ENCODE measurements at places on chromosomes 11 and 22.

- DNase-seq: no peak
Observed at GRCh38 chr11:76075716-76076115, 130.6 kb downstream of the WNT11 start.

DNA sequence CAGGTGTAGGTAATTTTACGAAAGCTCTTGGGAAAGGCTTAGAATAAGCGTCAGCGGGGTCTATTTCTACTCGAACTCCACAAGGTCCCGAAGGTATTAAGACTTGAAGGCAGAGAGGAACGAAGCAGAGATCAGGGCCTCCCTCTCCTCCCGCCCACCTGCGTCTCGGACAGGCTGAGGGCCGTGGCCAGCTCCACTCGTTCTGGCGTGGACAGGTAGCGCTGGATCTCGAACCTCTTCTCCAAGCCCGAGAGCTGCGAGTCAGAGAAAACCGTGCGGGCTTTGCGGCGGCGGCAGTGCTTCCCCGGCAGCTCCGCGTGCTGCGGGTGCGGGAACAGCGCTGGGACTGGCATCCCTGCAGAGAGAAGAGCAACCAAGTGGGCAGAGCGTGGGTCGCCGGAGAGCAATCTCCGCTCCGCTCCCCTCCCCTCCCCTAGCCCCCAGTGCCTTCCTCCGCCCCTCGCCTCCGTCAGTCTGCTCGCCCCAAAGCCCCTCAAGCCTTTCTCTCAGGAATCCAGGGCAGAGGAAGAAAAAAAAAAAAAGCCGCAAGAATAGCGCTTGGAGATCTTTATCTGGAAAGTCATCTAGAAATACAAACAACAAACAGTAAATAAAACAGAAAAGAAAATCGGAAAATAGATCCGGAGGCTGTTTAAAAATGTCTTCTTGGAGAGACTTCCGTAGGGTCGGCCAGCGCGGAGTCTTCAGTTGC lies 2.4 kb downstream of the BSX start:
- no peak for DNase-seq

DNA sequence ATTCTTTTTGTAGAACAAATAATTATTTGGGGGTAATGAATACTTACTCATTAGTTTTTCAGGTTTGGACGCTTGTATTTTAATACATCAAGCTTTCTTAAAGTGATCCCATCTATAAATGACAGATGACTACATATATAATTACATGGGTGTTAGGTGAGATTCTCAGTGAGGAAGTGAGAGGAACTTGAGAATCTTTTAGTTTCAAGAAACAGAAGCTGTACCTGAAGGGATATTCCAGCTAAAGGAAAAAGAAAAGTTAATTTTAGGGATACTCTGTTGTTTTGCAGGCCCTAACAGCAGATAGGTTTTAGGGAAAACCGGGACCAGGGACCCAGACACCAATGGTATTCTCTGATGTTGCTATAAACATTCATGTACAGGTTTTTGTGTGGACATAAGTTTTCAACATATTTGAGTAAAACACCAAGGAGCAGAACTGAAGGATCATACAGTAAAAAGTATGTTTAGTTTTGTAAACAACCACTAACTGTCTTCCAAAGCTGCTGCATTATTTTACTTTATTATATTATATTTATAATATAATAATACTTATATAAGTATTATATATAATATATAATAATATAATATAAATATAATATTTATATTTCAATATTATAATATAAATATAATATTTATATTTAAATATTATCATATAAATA lies 24.1 kb upstream of the PHOX2A start:
- no peak for DNase-seq

GRCh38 chr11:119424775-119425174 lies 1.8 kb upstream of the THY1 start:
- DNase-seq: peak; percentile 46

GRCh38 chr11:46669711-46670139 lies 30.7 kb downstream of the ARHGAP1 start:
- no peak for DNase-seq

DNA sequence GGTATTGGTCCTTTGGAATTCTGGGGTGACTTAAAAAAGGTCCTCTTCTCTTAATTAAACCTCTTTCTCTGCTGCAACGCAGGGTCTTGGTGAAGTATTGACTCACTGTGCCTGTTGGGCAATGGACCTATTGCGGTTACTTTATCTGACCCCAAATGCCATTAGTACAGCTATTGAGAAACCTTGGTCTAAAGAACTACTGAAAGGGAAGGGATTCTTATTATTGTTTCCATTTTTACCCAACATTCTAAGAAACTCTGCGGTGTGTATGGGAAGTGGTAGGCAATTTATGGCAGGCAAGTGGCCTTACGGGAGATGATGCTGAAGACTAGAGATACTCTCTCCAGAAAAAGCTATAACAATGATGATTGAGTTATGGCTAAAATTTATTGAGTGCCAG lies 12.5 kb downstream of the SLC6A5 start:
- DNase-seq: no peak

DNA sequence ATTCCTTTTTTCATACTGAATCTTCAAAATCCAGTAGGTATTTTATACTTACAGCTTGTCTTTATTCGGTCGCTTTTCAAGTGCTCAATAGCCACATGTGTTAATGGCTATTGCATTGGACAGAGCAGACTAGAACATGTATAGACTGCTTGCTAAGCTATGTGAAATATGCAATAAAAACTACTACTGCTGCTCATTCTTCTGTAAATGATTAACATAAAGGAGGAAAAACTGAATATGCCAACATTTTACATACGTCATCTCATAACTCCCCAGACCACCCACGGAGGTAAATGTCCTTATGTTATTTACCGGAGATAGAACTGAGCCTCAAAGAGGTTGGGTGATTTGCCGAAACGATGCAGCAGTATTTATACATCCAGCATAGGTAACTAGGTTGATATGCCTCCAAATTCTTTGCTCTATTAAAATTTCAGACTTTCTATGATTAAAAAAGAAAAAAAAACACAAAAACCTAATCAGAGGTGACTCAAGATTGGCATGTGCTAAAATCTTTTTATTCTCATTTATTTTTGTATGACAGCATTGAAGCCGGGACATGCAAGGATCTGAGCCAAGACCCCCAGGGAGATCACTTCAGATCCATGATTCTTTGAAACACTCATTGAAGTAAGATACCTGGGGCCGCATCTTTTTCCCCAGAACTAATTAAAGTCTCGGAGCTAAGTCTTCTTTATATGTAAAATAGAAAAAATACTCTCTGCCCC lies 78.5 kb upstream of the OR5AK2 start:
- DNase-seq: no peak

GRCh38 chr11:6737872-6738466 lies 33.8 kb downstream of the OR2AG2 start:
- DNase-seq: no peak

DNA sequence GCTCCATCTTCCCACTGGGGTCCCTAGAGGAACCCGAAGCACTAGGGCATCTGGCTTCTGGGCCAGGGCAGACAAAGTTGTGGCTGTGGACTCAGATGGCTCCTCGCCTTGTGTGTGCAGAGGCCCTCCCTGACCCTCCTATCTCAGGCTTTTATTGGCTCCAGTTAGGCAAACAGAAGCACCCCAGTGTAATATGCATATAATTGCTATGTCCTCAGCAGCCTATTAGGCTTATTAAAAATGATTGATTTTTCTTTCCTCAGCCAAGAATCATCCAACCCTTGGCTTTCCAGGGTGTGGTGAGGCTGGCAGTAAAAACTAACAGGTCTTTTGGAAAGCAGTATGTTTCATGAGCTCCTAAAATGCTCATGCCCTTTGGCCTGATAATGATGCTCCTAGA lies 22.3 kb downstream of the UPB1 start:
- no peak for DNase-seq

DNA sequence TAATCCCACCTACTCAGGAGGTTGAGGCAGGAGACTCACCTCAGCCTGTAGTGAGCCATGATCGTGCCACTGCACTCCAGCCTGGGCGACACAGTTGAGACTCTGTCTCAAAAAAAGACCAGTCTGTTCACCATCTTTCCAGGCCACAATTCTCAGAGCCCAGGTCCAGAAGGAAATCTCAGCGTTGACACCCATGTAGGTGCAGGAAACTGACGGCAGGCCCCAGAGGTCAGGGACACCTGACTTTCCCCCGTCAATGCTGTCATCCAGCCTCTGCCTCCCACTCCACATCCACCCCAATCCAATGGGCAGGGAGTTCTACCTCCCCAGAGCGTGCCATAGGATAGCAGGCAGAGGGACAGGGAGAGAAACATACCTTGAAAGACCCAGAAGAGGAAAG lies 5.9 kb upstream of the GRK2 start:
- no peak for DNase-seq

- DNase-seq: no peak
Observed at GRCh38 chr11:8199676-8200075, 30.9 kb upstream of the RIC3 start.

DNA sequence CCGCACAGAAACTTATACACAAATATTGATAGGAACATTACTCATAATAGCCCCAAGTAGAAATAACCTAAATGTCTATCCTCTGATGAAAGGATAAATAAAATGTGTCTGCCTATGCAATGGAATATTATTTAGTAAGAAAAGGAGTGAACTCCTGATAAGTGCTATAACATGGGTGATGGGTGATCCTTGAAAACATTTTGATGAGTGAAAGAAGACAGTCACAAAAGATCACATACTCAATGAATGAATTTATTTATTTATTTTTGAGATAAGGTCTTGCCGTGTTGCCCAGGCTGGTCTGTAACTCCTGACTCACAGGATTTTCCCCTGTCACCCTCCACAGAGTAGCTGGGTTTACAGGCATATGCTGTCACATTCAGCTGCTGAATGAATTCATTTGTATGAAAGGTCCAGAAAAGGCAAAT lies 17.3 kb downstream of the RNF121 start:
- DNase-seq: no peak

GRCh38 chr11:115409691-115410220 lies 94.5 kb downstream of the CADM1 start:
- no peak for DNase-seq

DNA sequence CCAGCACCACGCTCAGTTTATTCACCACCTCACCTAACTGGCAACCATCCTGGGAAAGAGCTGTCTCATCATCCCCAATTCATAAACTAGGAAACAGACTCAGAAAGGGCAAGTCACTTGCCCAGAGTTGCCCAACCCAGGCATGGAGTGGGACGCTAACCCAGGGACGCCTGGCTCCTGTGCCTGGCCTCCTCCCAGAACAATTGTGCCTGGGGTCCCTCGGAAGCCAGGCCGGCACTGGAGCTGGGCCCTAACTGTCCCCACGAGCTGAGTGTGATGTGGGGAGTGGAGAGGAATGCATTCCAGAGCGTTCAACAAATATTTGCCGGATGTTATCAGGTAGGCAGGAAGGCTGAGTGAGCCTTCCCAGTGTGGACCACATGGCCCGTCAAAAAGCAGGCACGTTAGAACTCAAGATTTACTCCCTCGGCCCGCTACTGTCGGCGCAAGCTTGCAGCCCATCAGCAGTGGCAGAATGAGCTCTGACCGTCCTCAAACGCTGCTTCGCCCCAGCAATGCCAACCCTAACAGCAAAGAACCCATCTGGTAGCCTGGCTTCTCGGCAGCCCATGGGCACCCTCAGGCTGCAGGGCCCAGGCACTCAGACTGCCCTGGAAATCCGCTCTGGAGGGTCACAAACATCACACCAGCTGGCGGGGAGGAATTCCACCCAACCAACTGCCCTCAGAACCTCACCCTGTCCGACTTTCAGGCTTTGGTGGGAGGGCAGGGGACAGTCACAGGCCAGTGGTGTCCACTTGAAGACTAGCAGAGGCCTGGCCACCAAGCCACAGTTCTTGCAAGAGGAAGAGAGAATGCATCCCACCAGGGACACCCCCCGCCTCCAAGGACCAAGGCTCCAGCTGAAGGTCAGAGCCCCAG lies 35.6 kb downstream of the MYH9 start:
- DNase-seq: no peak

- no peak for DNase-seq
Observed at GRCh38 chr11:13897646-13898276, 64.8 kb upstream of the SPON1 start.

- no peak for DNase-seq
Observed at GRCh38 chr22:32706149-32706548, 95.4 kb upstream of the TIMP3 start.

DNA sequence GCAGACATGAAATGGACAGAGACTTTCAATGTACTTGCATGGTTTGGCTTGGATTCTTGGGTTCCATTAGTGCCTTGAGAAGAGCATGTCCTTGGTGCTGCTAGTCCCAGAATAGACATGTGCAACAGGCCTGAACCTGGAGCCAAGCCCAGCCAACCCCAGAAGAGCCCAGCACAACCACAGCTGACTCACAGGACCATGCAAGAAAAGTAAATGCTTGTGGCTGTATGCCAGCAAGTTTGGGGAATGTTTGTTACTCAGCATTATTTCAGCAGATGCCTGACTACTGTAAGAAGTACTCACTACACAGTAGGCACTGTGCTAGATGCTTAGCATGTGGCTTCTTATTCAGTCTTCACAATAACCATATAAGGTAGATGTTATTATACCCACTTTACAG lies 39.2 kb upstream of the HMGXB4 start:
- DNase-seq: no peak

DNA sequence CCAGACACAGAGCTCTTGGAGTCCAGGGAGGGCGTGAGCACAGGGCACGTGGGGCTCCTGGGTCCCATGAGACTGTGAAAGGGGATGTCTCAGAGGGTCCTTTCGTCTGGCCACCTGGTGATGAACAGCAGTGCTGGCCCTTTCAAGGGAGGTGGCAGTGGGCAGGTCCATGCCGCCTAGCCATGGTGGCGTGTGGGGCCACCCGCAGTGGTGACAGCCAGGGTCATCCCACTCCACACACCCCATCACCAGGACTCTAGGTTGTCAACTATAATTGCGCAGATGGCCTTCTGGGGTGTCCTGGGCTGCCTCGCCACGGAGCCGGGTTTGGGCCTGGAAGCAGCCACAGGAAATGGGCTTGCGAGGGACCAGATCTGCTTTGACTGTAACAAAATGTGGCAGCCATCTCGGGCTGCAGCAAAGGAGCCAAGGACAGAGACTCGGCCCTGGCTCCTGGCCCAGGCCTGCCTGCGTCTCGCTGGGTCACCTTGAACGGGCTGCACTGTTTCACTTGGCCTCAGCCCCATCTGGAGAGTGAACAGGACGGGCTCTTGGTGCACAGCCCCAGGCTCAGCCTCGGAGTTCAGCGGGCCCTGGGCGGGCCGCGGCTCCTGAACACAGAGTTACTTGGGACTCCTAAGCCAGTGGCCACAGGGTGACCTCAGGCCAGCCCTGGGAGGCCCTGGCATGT lies 1350.5 kb downstream of the BRD1 start:
- no peak for DNase-seq

- no peak for DNase-seq
Observed at GRCh38 chr11:91967026-91967690, 257.5 kb upstream of the FAT3 start.

- DNase-seq: no peak
Observed at GRCh38 chr22:50301581-50301991, 5.9 kb downstream of the PLXNB2 start.
